ENCODE measurements at places on chromosomes 13 and 19.

DNA sequence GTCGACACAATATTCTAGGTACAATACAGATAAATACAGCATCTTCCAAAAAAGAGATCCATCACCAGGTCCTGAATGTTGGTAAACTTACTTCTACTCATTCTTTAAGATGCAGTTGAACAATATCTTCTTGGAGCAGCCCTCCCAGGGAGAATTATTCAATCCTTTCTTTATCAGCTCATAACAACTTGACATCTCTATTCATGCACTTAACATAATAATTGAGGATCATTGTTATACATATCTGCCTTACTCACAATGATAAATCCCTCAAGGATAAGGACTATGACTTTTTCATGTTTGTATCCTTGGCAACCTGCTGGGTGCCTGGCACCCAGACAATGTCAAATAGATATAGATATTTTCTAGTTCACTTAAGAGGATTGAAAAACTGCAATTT is 219.5 kb downstream of the POU4F1 start:
- no peaks in the 10 kb centered on the region for H3K36me3 ChIP-seq
- no peak overlapping the region for H3K27ac ChIP-seq
- DNase-seq: no peak

DNA sequence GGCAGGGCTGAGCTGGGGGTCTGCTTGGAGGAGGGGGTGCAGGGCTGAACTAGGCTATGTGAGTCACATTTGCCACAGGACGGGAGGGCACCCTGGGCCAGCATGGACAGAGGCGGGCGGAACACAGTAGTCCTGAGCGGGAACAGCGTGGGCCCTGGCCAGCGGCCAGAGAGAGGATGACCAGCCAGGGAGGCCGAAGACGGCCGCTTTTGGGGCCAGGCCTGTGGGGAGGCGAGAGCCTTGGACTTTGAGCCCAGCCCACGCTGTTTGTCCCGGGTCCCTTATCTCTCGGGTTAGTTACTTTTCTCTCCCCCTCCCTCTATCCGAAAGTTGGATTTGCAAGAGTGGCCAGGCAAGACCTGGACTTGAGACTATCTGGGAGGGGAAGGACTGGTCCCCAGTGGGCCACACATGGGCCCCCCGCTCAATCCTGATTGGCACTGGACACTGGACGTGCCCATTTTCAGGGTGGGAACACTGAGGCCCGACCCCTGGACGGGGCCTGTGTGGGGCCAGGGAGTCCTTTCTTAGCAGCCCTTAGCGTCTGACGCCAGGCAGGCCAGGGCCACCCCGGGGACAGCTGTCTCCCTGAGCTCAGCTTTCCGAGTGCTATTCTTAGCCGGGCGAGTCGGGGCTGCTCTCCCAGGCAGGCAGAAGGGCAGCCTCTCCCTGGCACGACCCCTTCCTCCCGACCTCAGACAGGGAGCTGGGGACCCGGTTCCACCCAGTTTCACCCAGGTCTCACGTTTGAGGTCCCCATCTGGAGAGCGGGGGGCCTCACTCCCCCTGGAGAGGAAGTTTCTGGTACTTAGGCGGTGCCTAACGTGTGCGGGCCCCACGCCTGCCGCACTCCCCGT is 833 bp downstream of the GAMT start:
- H3K4me3 ChIP-seq: peak overlapping the region; percentile 73
- peaks cover 7% of the 10 kb centered on the region for H3K4me1 ChIP-seq
- no peaks in the 10 kb centered on the region for H3K36me3 ChIP-seq

- no peaks in the 10 kb centered on the region for H3K4me1 ChIP-seq
- no peak overlapping the region for H3K4me3 ChIP-seq
- H3K36me3 ChIP-seq: no peaks in the 10 kb centered on the region
- H3K27ac ChIP-seq: no peak overlapping the region
- no peak for DNase-seq
- no peaks in the 10 kb centered on the region for H3K27me3 ChIP-seq
Observed at GRCh38 chr13:37795326-37795725, 74.2 kb downstream of the TRPC4 start.

DNA sequence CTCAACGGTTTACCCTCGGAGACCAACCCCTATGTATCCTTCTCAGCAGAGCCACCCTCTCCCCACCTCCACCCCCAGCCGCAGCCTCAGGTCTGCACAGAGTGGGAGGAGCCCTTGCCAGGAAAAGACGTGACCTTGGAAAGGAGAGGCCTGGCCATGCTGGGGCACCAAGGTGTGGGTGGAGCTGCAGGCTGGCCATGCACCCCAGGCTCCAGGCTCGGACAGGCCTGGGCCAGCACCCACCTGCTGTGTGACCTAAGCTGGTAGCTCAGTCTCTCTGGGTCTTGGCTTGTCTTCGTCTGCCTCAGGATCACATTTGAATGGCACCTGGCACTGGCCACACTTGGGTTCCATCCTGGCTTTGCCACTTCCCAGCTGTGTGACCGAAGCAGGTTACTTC is 29.5 kb downstream of the CCDC8 start:
- no peak overlapping the region for H3K4me3 ChIP-seq
- H3K27ac ChIP-seq: no peak overlapping the region
- H3K36me3 ChIP-seq: peaks cover 36% of the 10 kb centered on the region

GRCh38 chr13:50426927-50427326 is 411.7 kb downstream of the KCNRG start:
- no peaks in the 10 kb centered on the region for H3K27me3 ChIP-seq
- DNase-seq: no peak
- H3K4me3 ChIP-seq: no peak overlapping the region
- no peaks in the 10 kb centered on the region for H3K36me3 ChIP-seq
- no peak overlapping the region for H3K27ac ChIP-seq

DNA sequence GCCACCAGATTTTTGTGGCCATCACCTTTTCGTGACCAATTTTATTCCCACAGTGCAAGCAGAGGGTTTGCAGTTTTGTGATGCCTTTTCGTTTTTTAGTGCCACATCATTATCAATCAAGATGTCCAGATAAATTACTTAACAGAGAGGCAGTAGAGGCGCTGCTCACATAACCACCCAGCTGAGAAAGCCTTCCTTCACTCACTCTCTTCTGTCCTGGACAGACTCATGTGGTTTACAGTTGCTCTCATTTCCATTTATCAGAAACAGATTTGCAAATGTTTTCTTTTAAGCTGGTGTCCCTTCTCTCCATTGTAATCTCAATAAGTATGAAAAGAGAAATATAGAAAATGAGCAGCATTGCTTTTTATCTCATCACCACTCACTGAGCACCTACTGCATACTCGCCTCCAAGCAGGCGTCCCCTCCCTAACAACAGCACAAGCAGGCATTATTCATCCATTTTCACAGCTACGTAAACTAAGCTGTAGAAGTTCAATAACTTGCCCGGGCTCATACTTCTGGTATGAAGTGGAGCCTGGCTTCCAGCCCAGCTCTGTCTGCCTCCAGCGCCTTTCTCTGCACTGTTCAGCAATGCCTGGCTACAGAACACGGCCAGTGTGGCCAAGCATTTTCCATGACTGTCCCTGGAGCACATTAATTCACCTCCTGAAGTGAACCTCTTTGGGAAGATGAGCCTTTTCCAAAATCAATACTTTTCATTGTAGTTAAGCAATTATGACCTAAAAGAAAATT is 34.6 kb upstream of the KATNAL1 start:
- peak overlapping the region; percentile 25 for H3K4me3 ChIP-seq
- DNase-seq: peak; percentile 61
- peak overlapping the region; percentile 77 for H3K27ac ChIP-seq
- H3K4me1 ChIP-seq: peaks cover 14% of the 10 kb centered on the region
